Esophagus squamous epithelium (tissue), 5 donors: ENCODE measurements at places on chromosomes 3 and 15.

GRCh38 chr3:16305111-16305541 lies 40.1 kb downstream of the OXNAD1 start:
- no peak for DNase-seq

GRCh38 chr3:20225769-20226168 lies 39.8 kb upstream of the SGO1 start:
- no peak for DNase-seq

DNA sequence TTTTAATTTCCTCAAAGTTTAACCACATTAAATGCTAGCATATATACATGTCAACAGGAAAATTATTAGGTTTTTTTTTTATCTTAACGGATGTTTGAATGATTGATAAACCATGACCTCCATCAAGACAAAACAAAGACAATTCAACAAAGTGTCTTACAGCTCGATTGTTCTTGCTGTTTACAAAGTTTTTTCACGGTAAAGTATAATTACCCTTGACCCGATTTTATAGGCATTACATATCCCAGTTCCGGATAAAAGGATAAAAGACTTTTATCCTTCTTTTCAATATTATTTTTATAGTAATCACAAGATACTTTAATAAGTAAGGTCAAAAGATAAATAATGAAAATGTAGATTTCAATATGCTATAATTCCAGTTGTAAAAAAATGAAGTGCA lies 96.9 kb downstream of the RORA start:
- no peak for DNase-seq

- no peak for DNase-seq
Measured at GRCh38 chr3:164222197-164222596, 856.1 kb downstream of the SI start.

DNA sequence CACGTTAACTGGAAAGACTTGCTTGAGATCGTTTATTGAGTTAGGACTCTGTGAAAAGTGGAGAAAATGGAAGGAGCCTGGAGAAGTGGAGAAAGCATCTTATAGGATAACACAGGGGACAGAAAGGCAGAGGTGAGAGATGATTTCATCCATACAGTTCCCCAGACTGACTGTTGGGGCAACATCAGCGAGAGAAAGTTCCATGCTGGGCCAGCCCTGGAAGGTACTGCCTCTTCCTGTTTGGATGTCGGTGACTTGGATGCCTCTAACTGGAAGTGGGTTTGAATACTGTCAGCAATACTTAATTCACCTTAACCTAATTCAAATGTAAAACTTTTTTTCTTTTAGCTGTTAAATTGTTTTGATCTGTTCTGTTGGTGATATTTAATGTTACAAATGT lies 32.3 kb downstream of the ATP13A5 start:
- DNase-seq: no peak

DNA sequence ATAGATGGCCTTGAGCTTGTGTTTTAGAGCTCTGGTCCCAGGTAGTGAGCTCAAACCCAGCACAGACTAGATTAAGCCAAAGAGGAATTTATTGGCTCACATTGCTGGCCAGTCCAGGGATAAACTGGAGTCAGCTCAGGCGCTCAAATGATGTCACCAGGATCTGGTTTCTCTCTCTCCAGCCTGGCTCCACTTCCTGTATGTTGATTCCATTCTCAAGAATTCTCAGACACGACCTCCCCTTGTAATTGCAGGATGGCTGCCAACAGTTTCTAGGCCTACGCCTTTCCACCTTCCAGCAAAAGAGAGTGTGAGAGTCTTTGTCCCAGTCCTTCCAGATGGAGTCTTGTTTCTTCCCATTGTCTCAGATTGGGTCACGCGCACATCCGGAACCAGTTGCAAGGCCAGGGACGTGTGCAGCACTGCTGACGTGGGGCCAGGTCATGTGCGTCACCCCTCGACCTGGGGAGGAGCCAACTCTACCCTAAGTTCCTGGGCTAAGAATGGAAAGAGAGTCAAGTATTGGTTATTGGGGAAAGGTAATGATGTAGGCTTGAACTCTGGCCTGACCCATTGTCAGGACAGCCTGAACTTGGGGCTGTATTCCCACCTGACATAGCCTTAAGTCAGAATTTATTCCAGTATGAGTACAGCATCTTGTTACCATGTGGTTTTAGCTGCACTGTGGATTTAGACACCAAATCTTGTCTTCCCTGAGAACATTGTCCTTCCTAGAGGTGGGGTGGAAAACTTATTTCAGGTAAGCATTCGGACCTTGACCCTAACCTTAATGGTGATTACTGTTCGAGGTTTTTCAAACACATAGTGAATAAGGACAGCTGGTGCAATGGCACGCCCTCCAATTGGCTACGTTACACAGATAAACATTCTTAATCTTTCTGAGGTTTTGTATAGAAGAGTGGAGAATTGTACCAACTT lies 31.6 kb downstream of the CACNA1D start:
- no peak for DNase-seq

DNA sequence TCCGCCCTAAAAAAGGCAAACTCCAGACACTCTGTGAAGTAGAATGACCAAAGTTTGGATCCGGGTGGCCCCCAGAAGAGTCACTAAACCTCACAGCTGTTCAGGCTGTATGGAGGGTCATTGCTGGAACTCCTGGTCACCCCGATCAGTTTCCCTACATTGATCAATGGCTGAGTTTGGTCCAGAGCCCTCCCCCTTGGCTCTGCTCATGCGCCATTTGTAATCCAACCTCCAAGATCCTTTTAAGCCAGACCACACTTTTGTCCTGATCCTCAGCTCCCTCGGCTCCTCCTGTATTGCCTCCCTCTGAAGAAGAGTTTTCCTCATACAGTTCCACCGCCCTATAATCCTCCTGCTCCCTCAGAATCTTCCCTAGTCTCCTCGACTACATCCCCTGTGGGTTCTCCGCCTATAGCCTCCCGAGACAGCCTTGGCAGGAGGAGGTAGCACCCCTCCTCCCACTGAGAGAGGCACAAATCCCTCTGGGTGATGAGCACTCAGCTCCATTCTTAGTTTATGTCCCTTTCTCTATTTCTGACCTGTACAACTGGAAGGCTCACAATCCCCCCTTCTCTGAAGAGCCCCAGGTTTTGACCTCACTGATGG lies 42.2 kb downstream of the ZBTB11 start:
- DNase-seq: no peak
